Activated CD4-positive, CD25-positive, alpha-beta regulatory T cell treated with anti-CD3 and anti-CD28 coated beads, Interleukin-2, amount 50 U/mL, for 24 hours (primary cell): ENCODE measurements at places on chromosomes 3 and 15.

DNA sequence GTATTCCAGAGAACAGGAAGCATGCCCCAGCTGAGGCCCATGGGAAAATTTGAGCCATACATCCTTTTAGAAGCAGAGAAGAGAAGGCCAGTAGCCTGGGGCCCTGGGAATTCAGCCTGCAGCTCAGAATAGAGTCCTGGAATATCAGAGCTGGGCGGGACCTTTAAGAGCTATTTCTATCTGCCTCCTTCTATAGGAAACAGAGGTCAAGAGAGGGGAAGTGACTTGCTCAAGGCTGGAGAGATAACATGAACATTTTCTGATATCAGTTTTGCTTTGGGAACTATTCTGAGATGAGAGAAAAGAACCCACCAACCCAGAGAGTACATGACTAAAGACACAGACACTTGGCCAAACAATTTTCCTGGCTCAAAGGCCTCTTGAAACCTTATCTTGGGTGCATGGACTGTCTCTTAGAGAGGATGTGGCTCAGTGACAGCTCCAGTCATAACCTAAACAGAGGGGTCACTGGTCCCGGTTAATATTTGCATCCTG lies 26.0 kb downstream of the MASP1 start:
- ATAC-seq, result no peak

GRCh38 chr15:79248183-79248582 lies 34.3 kb upstream of the ANKRD34C start:
- ATAC-seq, result no peak

- no peak for ATAC-seq
These were observed 580.8 kb upstream of the ALCAM start for GRCh38 chr3:104785947-104786346.

DNA sequence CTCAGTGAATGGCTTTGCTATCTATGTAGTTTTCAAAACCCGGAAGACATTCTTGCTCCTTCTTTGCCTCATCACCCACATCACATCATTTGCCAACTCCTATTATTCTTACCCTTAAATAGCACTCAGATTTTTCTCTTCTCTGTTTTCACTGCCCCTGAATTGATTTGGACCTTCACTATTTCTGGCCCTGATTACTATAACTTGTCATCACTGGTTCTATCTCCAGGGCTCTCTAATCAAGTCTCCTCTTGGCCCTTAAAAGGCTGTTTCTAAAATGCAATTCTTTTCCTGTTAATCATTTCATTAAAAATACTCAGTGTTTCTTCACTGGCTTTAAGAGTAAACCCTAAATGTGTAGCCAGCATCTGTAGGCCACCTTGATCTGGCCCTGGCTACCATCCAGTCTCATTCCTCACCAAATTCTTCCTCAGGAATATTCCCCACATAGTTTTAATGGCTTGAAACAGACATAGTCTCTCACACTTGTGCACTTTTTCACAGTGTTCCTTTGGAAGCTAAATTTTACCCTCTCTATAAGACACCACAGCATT lies 437.1 kb upstream of the CBLB start:
- ATAC-seq, result no peak

DNA sequence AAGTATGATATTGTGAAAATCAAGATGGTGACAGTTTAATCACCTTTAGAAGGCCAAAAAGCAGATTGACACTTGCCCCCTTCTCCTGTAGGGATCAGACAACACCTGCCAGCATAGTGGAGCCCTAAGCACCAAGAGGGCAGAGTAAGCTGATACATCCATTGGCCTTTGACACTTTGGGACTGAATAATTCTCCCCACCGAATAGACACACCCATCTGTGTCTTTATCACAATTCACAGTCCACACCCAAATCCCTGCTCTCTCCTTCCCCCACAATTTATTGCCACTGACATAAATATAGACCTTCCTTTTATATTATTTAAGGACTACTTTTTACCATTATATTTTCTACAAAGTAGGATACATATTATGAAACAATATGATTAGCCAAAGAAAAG lies 3.1 kb upstream of the WDR49 start:
- no peak for ATAC-seq

DNA sequence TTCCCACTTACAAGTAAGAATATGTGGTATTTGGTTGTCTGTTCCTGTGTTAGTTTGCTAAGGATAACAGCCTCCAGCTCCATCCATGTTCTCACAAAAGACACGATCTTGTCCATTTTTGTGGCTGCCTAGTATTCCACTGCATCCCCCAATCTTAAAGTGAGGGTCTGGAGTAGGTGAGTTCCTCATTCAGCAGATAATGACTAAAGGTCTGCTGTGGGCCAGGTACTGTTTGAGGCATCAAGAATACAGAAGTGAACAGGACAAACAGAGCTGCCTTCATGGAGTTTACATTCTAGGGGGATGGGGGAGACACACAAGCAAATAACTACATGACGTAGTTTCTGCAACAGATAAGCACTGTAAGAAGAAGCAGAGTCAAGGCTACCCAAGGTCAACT lies 24.3 kb downstream of the MKRN2OS start:
- ATAC-seq, result no peak

GRCh38 chr3:125186261-125186787 lies 26.2 kb downstream of the SLC12A8 start:
- ATAC-seq, result no peak

DNA sequence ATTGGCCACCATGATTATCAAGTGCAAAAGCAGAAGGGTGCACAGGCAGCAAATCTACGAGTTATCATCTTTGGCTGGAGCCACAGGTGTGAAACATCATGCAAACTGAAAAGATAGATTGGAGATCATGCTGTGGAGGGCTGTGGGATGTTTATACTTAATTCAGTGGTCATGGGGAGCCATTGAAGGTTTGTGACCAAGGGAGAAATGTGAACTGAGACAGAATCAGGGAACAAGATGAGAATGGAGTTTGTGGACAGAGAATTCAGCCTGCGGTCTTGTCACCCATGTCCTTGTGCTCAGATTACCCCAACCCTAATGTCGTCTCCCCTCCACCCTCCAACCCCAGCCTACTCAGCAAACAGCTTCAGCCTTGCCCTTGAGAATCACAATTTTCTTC lies 62.9 kb upstream of the ACAN start:
- no peak for ATAC-seq

DNA sequence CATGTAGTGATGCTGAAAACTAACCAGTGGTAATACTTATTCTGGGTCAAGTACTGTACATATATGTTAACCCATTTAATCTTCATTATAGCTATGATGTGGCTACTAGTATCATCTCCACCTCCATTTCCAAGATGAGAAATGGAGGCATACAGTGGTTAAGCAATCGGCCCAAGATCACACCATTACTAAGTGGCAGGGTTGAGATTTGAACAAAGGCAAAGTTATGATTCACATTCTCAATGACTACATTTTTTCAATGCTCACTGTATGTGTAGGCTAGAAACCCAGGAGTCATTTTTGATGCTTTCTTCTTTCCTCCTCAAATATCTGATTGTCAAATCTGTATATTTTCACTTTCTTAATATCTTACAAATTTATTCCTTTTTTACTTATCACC lies 30.2 kb downstream of the ABI3BP start:
- no peak for ATAC-seq

- ATAC-seq, result no peak
These were observed 212.5 kb downstream of the BCHE start for GRCh38 chr3:165624761-165625160.

DNA sequence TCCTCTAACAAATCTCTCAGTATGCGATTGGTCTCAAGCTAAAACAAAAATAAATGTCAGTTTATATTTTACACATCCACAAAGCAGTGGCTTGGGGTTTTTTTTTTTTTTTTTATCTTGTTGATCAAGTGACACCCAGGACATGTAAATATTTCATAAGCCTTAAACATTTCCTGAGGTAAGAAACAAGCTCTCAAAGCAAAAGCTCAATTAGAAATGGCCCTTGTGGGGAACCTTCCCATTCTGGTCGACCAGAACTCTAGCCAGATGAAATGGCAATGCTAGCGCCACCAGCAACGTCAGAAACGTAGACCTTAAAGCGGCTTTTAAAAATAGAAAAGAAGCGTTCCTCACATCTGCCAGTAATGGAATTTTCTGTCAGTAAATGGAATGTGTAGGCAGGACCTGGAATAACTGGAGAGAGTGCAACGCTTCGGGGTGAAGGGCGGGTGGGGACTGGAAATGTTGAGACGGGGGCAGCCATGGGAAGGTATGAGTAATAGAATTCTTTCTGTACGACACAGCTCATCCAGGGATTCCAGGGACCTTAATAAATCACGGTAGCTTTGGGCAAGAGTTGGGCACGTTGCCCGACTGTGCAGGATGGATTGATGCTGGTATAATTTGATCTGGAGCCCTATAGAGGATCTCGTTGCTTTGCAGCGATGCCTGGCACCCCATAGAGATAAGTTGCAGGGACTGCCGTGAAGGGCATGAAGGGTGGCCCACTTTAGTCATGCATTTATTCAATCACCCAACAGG lies 44.4 kb downstream of the BTD start:
- no peak for ATAC-seq

- peak; percentile 5 for ATAC-seq
These were observed 25.5 kb upstream of the CSPG4 start for GRCh38 chr15:75738014-75738646.

GRCh38 chr15:62334536-62334935 lies 169.5 kb upstream of the C2CD4B start:
- no peak for ATAC-seq

- no peak for ATAC-seq
These were observed 50.3 kb upstream of the SELENOK start for GRCh38 chr3:53941950-53942349.

DNA sequence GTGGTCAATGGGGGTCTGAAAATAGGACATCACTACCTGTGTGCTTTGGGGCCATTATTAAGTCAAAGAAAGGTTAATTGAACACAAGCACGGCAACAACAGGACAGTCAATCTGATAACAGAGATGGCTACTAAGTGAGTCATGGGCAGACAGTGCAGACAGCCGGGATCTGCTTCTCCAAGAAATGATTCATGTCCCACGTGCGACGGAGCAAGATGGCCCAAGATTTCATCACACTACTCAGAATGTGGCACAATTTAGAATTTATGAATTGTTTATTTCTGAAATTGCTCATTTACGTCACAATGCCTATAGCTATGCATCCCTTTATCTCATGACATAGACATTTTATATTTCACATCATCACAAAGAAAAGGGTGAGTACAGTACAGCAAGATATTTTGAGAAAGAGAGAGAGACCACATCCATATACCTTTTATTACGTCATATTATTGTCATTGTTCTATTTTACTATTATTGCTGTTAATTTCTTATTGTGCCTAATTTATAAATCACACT lies 770.6 kb upstream of the NR2F2 start:
- no peak for ATAC-seq

GRCh38 chr15:33985751-33986150 lies 17.5 kb downstream of the CHRM5 start:
- no peak for ATAC-seq

DNA sequence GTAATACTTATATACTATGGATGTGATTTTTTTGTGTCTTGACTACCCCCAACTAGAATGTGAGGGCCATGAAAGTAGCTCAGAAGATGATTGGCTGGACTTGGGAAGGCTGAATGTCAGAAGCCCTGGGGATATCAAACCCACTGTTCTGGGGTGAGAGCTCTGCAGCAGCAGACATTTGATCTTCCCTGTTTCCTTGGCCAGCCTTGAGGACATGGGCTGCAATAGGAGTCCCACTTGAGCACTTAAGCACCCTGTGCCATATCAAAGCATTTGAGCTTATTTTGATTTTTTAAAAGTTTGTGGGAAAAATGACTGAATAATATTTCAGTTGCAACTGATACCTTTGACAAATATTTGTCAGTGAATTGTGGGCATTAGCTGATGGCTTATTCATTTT lies 21.7 kb downstream of the GTF2E1 start:
- ATAC-seq, result no peak

GRCh38 chr3:143287403-143287802 lies 167.8 kb downstream of the CHST2 start:
- no peak for ATAC-seq

GRCh38 chr15:85769182-85769900 lies 25.4 kb downstream of the KLHL25 start:
- ATAC-seq, result no peak

GRCh38 chr3:38059591-38059990 lies 20.6 kb downstream of the DLEC1 start:
- ATAC-seq, result no peak

DNA sequence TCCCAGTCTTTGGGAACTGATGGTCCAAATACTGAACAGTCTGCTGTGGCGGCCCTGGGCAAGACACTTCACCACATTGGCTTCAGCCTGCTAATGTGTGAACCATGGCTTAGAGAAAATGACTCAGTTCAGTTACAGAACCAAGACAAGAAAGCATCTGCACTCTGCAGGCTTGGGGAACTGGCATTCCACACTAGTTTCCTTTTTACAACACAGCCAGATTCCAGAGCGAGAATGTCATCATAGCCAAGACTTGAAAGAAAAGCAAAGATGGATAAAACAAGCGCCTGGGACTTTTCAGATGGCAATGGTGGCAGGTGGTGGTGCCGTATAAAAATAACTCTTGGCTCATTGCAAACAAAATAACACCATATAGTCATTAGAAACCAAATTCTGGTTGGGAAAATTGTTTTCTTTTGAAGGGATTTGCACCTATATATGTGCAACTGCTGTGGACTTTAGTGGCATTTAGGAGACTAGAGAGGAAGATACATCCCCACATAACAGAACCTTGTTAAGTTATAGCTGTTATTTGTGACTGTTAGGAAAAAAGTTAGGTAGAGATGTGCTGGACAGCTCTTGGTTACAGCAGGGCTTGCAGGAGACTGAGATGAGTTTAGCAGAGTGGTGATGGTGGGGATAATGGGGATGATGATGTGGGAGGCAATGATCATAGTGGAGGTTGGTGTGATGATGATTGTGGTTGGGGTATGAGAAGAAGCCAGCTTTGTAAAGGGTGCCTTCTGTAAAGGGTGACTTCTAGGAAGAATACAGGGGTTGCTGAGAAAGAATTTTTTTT lies 273.6 kb downstream of the THRB start:
- no peak for ATAC-seq

- ATAC-seq, result no peak
These were observed 21.1 kb downstream of the MAGI1 start for GRCh38 chr3:66017591-66017990.

DNA sequence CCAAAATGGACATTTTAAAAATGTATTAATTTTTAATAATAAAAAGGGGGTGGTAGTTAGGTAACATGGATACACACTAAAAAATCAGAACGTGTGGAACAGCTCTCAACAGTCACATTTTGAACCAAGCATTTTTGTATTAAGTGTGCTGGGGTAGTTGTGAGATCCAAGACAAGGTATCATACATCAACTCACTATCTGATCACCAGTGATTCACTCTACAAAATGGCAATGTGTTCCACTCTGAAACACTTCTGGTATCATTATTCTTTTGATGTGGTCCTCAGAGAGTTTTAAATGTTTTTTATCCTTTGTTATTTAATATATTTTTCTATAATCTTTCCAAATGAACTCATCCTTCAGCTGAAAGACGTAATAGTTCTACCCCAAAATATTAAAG lies 5.4 kb downstream of the HACL1 start:
- ATAC-seq, result peak; percentile 56

DNA sequence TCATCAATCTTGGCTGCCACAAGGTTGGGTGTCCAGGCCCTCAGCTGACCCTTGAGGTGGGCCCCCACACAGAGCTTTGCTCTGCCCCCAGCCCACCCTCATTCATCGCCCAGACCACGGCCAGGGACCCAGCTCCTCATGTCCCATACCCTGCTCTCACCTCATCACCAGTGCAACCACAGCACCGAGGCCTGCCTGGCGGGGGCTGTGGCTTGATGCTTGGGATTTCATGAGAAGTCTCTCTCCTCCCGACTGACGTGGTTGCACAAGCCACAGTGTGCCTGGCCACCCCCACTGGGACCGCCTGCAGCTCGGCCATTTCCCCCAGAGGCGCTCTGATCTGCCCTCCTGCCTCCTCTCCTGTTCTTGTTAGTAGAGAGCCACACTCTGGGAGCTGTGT lies 45.4 kb upstream of the MTMR10 start:
- ATAC-seq, result no peak

GRCh38 chr3:121958801-121959200 lies 63.2 kb downstream of the ILDR1 start:
- no peak for ATAC-seq
